Glutamatergic neuron (in vitro differentiated cells): ENCODE measurements at places on chromosomes 6 and 20.

DNA sequence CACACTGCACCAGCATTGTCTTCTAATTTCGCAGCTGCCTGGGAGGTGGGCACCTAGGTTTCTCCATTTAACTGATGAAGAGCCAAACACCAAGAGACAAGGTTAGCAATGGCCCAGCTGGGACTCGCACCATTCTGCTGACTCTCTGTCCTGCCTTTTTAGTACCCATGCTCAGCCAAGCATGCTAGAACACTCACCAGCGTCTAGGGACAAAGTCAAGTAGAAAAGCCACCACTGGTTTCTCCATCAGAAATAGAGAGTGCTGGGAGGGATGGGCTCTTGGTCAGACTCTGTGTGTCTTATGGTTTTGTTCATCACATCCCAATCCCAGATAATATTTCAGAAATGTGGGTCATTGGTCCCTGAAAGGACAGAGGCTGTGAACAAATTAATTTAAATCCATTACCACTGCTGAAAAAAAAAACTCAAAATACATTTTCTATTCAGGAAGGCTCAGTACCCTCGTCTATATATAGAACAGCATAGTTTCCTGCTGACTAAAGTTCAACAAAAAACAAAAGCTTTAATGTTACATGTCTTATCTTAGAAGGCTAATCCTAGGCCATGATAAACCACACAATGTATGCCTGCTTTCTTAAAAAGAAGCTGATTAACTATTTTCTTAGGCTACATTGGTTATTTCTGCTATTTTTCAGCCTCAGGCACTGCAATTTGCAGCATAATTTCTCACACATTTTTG is 111.0 kb downstream of the TBC1D7 start:
- no peak for DNase-seq

- no peak for DNase-seq
Measured at GRCh38 chr6:134733801-134734200, 216.1 kb downstream of the ALDH8A1 start.

DNA sequence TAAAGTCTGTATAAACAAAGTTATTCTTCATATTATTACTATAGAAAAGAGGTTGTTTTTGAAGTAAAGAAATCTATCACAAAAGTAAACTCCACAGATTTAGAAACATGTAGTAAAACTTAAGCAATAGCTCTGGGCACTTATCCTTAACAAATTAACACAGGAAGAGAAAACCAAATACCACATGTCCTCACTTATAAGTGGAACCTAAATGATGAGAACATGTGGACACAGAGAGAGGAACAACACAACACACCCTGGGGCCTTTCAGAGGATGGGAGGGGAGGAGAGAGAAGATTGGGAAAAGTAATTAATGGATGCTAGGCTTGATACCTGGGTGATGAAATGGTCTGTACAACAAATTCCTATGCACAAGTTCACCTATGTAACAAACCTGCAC is 57.2 kb downstream of the C6orf58 start:
- DNase-seq = no peak

GRCh38 chr6:97282238-97282725 is 734 bp downstream of the MMS22L start:
- DNase-seq = no peak

DNA sequence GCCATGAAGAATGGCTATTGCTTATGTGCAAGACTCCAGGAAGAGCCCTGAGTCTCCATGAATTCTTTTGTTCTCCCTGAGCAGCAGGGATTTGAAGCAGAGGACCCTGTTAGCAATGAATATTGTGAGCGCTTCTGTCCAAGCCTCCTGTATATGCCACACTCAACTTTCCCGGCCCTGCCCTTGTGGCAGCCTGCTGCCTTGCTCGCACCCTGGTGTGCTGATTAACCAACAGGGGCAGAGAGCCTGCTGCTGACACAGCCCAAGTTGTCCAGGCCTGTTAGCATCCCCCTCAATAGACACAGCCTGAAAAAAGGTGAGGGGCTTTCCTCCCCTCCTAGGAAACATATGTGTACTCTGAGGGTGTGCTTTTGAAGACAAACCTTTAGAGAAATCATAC is 131.4 kb downstream of the BMP2 start:
- no peak for DNase-seq

DNA sequence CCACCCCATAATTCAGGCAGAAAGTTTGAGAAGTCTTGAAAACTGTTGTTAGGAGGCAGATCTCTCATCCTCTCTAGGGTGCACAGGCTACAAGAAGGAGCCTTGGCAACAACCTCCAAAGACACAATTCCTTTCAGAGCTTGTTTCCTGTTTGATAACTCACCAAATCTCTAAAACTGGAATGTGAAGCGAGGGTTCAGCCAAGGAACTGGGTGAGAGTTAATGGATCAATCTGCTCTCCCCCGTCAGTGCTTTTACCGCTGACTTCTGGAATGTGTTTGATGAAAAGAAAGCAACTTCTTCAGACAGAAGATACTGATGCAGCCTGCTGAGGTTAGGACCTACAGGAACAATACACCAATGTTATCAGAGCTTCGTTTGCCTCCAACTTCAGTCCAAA is 171.8 kb upstream of the BMP2 start:
- no peak for DNase-seq

DNA sequence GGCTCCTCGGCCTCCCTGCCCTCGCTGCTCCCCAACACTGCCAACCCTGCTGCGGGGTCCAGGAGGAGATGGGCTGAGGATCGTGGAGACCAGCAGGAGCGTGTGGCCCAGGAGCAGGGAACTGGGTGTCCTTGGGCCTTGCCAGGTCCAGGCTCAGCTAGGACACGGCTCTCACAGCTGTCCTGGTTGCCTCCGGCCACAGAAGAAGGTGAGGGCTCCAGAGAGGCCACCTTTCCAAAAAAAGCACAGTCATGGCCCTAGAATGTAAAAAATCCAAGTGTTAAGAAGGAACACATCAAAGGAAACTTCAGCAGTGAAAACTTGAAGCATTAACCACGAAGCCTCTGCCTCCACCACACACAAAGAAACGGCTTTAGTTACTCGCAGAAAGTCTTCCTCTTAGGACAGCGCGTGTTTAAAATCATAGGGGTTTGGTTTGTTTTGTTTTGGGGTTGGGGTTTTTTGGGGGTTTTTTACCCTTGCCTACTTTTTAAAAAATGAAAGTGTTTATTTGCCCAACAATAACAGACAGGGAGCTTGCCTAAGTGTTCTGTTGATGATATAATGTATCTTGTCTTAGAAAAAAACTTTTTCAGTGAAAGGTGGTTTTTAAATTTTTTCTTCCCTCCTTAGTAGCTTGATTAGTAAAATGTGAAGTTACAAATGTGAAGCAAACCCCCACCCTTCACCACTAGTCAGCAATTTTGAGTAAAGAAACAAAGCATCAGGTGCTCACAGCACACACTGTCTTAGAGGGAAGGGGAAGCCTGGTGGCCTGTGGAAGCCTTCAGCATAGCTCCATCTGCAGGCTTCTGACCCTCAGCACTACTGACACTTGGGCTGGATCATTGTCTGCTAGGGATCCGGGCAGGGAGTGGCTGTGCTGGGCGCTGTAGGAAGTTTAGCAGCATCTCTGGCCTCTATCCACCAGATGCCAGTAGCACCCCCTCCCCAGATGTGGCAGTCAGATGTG is 60.0 kb downstream of the PTPN1 start:
- no peak for DNase-seq

GRCh38 chr6:15689586-15690482 is 27.0 kb upstream of the DTNBP1 start:
- DNase-seq = no peak

- no peak for DNase-seq
Measured at GRCh38 chr6:75913040-75913439, 159.4 kb downstream of the IMPG1 start.

- DNase-seq = no peak
Measured at GRCh38 chr6:125392682-125393081, 90.9 kb upstream of the HDDC2 start.

DNA sequence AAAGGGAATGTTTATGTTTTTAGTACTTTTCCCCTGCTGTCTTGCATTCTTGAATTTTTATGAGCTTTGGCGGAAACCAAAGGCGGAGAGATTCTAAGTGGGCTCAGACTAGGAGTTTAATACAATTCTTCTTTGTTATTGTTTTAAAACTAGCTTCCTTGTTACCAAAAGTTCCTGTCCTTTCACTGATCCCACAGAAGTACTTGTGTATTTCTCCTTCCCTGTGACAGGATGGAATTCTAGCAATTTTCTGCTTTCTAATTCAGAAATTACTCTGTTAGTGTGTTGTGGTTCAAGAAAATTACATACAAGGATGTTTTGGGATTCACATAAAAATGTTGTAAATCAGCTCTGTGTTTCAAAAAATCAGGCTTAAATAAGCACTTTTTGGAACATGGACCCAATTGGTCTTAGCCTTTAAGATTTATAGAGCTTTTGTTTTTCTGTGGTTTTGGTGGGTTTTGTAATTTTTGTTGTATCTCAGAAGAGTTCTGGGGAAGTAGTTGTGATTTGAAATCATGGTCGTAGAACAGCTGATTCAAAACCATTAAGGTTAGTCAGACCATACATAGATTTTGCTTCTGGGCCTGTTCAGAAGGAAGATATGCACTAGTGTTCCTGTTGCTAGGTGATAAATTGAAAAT is 17.6 kb upstream of the CTAGE9 start:
- DNase-seq = no peak

DNA sequence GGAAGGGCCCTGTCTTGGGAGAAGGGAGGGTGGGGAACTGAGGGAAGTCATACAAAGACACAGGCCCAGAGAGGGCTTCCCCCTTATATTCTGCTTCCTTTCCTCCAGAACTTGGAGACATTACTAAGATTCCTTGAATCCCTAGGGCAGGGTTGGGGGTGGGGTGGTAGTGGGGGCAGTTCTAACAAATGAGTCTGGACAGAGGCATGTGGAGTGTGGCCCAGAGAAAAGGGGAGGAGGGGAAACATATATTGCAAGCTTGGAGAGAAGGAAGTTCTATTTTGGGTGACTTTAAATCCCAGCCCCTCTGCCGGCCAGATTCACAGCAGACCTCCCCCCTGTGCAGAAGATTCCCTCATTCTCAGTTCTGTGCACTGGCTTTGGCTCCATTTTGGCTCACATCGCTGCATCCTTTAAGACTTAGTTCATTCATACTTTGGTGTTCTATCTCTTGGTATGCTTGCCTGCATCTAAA is 43.7 kb downstream of the DAAM2 start:
- DNase-seq = no peak
